ENCODE measurements at places on chromosomes 5 and 9.

- no peaks in the 10 kb centered on the region for H3K27me3 ChIP-seq
- no peak for DNase-seq
- no peak overlapping the region for H3K4me3 ChIP-seq
- H3K27ac ChIP-seq, result no peak overlapping the region
Measured at GRCh38 chr5:40030661-40031060, 605.9 kb upstream of the DAB2 start.

GRCh38 chr5:2164586-2164985 is 281.9 kb upstream of the IRX4 start:
- H3K27ac ChIP-seq, result no peak overlapping the region
- no peaks in the 10 kb centered on the region for H3K36me3 ChIP-seq
- H3K4me1 ChIP-seq, result no peaks in the 10 kb centered on the region
- no peak for DNase-seq
- no peak overlapping the region for H3K4me3 ChIP-seq

GRCh38 chr5:157914151-157914788 is 55.3 kb upstream of the CLINT1 start:
- H3K4me3 ChIP-seq, result no peak overlapping the region
- H3K4me1 ChIP-seq, result peaks cover 8% of the 10 kb centered on the region
- no peak overlapping the region for H3K27ac ChIP-seq

- DNase-seq, result no peak
- H3K27me3 ChIP-seq, result no peaks in the 10 kb centered on the region
- no peaks in the 10 kb centered on the region for H3K4me1 ChIP-seq
- H3K36me3 ChIP-seq, result no peaks in the 10 kb centered on the region
Measured at GRCh38 chr5:1311439-1312055, 16.7 kb upstream of the TERT start.

- no peaks in the 10 kb centered on the region for H3K27me3 ChIP-seq
- no peaks in the 10 kb centered on the region for H3K4me1 ChIP-seq
- H3K27ac ChIP-seq, result no peak overlapping the region
- DNase-seq, result no peak
Measured at GRCh38 chr5:25357605-25358004, 712.8 kb upstream of the CDH10 start.

All from Peyer's patch (tissue), 4 donors.